ENCODE measurements at places on chromosomes 2 and 18.

DNA sequence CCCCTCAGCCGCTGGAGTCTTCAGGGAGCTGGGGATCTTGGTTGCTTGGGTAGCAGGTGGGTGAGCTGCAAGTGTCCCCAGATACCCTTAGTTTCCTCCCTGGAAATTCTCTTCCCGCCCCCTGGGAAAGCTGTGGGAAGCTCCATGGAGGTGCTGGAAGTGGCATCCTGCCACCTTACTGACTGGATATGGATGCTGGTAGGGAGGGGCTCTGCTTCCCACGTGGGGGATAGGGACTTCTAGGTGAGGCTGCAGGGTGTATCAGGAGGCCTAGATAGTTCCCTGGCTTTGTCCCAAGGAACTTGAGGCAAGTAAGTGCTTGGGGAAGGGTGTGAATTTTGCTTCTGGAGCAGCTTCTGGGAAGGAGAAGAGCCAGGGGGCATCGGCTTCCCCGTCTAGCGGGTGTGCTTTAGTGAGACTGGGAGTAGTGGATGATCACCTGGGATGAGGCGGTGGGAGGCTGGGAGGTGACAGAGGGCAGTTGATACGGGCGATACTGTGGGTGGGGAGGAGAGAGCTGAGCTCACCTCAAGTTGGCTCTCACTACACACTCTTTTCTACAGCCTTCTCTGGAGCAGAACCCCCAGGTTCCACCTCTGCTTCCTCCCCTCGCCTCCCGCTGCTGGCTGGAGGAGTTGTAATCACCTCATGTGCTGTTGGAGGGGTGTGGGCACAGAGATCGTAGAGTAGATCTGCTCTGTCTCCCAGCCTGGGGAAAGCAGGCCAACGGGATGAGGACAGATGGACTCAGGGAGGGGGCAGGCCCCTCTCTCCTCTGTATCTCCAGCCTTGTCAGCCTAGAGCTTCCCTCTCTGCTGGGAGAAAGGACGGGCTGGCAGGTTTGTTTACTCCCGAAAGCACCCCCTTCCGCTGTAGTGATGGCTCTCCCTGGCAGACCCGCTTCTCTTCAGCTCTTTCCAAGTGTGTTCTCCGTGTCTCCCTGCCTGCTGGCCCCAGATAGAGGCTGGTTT is 19.8 kb downstream of the TET3 start:
- no peak for DNase-seq

- no peak for DNase-seq
Observed at GRCh38 chr2:208669394-208669793, 262.8 kb downstream of the PTH2R start.

DNA sequence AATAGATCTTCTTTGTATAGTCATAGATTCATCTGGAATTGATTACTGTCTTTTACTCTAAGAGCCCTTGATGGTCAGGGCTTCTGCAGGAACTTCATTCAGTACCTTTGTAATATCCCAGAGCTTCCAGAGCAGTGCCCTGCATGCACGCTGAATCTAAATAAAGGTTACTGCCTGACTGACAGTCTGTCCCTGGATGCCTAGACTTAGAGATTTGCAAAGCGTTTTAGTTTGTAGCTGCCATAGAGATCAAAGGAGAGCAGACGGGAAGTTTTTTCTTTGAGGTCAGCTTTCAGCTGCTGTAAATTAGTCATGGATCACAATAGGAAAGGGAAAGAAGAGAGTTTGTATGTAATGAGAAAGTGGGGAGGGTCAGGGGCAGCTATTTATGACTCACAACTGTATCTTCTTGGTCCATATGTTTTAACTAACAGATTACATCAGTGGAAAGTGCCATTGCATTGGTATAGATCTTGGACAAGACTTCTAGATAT is 45.2 kb upstream of the NYAP2 start:
- DNase-seq, result no peak

GRCh38 chr2:20052861-20053281 is 1.4 kb upstream of the LAPTM4A start:
- DNase-seq, result no peak

GRCh38 chr2:27967076-27967475 is 76.5 kb downstream of the BABAM2 start:
- no peak for DNase-seq

DNA sequence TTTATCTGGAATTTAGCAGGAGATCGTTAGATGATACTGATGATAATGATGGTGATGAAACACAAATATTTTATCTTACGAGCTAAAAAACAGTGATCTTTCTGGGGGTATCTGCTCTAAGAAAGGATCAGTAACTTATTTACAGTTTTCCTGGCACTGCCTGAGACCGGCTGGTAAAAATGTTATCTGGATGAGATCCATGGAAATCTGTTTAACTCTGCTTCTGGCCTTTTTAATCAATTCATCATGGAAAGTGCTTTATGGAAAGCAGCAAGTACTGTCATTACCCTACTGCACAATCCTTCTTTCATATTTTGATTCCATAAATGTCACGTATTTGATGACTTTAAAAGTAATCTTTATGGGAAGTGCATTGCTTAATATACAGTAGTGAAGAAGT is 612.7 kb upstream of the GCFC2 start:
- DNase-seq, result no peak

DNA sequence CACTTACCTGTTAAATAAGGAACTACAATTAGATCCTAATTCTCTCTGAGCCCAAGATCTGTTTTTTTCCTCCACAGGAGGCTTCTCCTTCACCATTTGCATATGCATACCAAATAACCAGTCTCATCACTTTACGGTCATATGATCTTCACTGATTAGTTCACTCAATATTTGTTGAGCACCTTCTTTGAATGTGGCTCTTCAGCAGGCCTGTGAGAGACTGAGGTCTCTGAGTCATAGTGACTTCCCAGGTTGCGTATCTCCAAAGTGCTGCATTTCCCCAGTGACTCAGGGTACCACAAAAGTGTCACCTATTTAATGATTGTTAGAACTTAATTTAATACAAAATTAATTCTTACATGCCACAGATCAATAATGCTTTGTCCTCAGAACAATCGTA is 108.8 kb upstream of the TRIB2 start:
- DNase-seq, result no peak

GRCh38 chr18:60149316-60149715 is 223.3 kb downstream of the MC4R start:
- DNase-seq, result no peak

- DNase-seq, result no peak
Observed at GRCh38 chr2:24105816-24106215, 17.3 kb downstream of the PFN4 start.

GRCh38 chr2:65766768-65767267 is 334.4 kb upstream of the SPRED2 start:
- no peak for DNase-seq

- no peak for DNase-seq
Observed at GRCh38 chr2:54483426-54483825, 27.3 kb downstream of the SPTBN1 start.

DNA sequence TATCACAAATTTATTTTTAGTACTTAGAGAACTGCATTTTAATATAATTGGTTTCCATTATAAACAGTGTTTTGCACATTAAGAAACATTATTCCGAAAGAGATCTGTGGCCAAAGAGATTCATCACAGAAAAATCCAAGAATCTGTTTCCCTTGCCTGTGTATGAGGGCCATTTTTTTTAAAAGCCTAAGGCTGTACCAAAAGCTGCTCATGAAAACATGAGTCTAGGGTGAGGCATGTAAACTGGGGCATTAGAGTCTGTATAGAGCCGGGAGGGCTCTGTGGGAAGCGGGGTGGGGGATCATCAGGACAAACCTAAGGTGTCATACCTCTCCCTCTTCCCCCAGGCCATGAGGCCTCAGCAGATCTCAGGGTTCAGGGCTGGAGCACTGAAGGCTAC is 223.8 kb downstream of the FBXO15 start:
- no peak for DNase-seq

Data from stimulated activated CD8-positive, alpha-beta memory T cell treated with anti-CD3 and anti-CD28 coated beads, Interleukin-4, amount 100 ng/mL, for 1 hour (primary cell).